ENCODE measurements at places on chromosomes 7 and 10.
A peak's percentile ranks its signal among the peaks of the same experiment; 100 is the strongest.

- no peak for DNase-seq
These were observed 36.2 kb downstream of the WASL start for GRCh38 chr7:123712619-123713018.

DNA sequence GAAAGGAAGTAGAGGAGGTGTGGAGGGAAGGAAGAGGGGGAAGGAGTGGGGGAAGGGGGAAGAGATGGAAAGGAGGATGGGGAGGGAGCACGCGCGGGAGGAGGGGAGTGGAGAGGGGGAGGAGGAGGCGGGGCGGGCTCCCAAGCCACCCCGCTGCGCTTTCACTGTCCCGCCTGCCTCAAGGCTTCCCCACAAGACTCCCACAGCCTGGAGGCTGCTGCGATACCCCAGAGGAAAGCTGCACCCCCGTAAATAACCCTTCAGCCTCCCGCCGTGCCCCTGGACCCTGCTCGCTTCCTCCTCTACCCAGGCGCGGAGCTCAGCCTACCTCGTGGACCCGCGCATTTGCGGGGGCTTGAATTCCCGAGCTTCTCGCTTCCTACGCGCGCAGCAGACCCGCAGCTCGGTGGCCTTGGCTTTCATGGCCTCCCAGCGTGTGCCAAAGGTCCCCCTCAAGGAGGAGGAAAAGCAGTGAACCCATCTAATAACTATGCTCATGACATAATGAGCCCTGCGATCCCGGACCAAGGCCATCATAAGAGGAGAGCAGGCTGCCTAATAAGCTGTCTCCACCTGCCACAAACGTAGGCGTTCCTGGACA is at the start of gene C10orf67:
Gene C10orf67 (minus strand): TSS at position 557 of the 601 bp plus-strand sequence. CDS start 23 bp downstream, at position 534.
- DNase-seq: no peak

DNA sequence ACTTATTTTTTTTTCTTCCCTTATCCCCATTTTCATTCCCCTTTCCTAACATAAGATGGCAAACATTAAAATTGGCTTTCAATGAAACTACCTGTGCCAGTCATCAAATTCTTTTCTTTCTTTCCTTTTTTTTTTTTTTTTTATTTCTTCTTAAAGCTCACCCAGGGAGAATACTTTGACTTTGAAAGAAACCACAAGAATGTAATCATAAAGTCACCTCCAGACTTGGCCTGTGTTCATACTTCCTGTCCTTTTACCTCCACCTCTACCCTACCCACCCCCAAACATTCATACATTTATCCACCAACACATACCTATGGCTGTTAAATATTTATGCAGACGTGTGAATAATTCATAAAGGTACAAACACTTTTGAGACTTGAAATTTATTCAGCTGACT is 254.6 kb downstream of the SLC25A13 start:
- no peak for DNase-seq

DNA sequence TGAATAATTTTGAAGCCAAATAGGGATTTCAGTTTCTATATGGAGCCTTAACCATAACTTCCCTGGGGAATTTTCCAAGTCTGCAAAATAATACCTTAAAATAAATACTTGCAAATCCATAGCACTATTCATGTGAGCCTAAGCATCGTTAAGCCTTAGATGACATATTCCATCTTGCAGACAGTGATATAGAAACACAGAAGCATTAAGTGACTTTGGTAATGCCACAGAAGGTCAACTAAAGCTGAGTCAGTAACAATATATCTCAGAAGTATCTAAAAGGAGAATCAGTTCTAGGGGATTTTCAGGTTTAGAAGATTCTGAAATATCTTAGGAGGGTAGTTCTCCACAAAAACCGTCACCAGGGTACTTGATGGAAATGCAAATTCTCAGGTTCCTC is 163.4 kb upstream of the COL1A2 start:
- DNase-seq: no peak

DNA sequence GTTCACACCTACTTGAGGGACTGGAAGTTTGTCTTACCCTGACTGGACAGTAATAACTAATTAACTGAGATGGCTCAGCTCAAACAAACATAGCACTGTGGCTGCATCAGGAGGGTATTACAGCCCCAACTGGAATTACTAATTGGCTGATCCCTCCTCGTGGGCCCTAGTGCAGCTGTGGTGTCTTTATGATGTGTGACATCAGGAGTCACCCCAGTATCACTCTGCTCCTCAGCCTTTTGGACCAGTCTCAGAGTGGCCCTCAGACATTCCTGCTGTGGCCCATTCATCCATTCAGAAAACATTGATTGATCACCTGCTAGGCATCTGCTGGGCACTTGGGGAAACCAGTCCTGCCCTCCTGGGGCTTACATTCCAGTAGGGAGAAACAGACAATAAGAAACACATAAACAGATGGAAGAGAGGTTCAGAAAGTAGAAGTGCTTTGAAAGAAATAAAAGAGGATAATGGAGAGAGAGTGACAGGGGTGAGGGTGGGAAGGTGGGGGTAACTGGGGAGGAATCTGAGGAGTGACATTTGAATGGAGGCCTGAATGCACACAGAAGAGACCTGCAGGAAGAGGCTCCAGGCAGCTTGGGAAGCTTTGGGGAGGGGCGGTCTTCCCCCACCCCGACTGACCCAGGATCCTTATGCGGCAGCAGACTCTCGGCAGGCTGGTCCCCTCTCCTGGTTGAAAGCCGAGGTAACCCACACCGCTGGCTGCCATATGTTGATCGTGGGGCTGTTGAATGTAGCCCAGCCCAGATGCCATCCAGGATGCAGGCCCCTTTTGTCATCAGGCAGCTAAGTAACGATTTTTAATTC is 113.1 kb downstream of the C10orf105 start:
- peak; percentile 7 for DNase-seq

- no peak for DNase-seq
These were observed 100.5 kb upstream of the CARD11 start for GRCh38 chr7:3143869-3144775.

DNA sequence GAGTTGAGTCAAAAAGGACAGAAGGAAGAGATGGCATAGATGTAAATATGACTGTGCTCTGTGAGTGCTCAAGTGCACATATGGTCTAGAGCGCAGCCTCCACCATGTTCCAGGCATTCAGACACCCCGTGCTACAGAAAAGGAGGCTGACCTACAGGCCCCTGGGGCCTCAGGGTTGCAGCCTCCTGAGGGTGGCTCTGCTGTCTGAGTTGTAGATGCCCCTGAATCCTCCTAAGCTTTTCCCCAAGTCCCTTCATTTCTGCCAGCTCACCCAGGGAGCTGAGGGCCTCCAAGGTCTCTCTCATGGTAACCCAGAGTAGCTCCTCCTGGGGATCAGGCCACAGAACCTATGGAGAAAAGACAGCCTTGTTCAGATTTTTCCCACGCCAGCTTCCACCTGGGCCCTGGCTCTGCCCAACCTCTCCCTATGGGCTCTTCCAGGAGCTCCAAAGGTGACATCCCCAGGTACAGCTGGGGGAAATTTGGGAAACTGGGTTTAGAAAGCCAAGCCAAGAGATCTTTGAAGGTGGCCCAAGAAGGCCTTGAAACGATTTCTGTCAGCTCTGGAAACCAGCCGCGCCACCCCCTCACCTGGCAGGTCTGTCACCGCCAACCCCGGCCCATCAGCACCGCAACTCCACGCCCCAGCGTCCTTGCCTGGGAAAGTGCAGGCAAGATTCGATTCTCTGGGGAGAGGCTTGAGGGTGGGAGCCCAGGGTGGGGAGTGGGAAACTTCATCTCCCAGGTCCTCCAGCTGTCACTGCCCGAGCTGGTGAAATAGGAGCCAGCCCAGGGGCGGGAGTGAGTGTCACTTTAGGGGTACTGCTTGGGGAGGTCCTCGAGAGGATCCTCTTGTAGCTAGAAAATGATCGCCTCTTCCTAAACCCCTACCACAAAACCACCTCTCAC is 2.4 kb downstream of the ZNF467 start:
- DNase-seq: peak; percentile 83

DNA sequence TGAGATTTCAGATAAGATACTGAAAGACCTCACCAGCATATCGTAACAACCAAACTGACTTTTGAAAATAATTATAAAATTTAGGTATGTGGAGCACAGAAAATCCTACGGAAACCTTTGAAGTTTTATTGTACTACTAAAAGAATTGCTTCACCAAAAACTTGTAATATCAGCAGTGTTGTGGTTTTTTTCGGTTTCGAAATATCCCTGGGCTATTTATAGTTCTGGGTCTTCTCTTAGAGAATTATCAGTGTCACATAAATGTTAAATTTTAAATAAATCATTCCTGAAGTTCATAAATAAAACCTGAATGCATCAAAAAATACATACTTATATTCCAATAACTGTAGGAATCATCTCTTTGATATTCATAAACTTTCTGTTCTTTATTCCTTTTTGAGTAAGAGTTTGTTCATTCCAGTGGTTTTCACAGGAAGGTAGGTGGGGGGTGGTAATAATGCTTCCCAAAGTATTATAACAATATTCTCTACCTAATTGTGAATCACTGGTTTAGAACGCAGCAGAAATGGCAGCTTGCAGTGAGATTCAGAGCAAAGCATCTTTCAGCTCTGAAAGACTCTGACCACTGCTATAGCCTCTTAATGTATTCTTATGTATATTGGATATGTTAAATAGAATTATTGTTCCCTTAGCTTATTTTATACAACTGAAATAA is 60.2 kb downstream of the ZNF277 start:
- DNase-seq: no peak

GRCh38 chr10:50605269-50605950 is 18.3 kb downstream of the SGMS1 start:
- no peak for DNase-seq

- DNase-seq: no peak
These were observed 124.9 kb downstream of the DLG5 start for GRCh38 chr10:77801474-77802161.

DNA sequence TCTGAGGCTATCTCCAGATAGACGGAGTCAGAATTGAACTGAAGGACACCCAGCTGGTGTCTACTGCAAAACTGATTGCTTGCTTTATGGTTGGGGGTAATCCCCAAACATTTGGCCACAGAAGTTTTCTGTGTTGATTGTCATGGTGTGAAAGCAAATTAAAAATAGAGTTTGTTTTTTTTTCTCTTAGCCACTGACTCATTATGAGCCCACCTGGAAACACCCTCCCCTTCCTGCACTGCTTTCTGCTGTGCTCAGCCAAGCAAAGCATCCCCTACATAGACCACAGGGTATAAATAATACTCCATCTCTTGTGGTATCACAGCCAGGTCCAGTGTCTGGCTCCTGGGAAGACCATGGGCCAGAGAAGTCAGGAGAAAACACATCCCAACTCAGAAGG is 6.5 kb upstream of the VWC2 start:
- no peak for DNase-seq

DNA sequence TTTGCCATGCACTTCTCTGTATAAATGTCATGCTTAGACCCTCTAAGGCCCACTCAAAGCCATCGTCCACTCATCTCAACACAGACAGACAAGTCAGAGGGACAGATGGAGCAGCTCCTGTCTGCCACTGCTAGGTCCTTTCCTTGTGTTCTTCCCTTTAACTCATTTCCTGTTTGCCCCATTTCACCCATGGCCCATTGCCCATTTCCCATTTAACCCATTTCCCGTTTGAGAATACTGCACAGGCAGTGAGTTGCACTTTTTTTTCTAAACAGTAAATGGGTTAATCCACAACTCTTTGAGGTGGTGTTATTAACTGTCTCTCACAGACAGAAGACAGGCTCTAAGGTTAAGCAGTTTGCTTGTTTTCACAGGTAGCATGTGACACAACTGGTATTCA is 179.3 kb downstream of the NPSR1 start:
- no peak for DNase-seq

Measured in NCI-H524 (cell line).